ENCODE measurements at places on chromosomes 16 and 17. TPM values are rescaled to one million over a fixed set of nuclear protein-coding genes. Genes with fewer than 3 reads are reported as not detected.

HSPB9 gene
- total RNA-seq = not detected

B3GNT9 gene
- 3.8 TPM for total RNA-seq

CFAP52 gene
- total RNA-seq = not detected

GRCh38 chr16:84827897-84828296 is 8.1 kb downstream of the CRISPLD2 start:
- DNase-seq = no peak
- H3K4me3 ChIP-seq = no peak overlapping the region
- H3K4me1 ChIP-seq = no peaks in the 10 kb centered on the region
- H3K27me3 ChIP-seq = no peaks in the 10 kb centered on the region
- H3K27ac ChIP-seq = no peak overlapping the region
- H3K36me3 ChIP-seq = no peaks in the 10 kb centered on the region

- H3K4me1 ChIP-seq = peaks cover 18% of the 10 kb centered on the region
- H3K4me3 ChIP-seq = no peak overlapping the region
- no peaks in the 10 kb centered on the region for H3K27me3 ChIP-seq
These were observed 85.9 kb downstream of the SNX29 start for GRCh38 chr16:12062343-12063003.

TP53TG3 gene
- not detected for total RNA-seq

GGT6 gene
- total RNA-seq = 0.10 TPM

CFAP97D1 gene
- 0.15 TPM for total RNA-seq

HBA2 gene
- total RNA-seq = 3.0 TPM

DNA sequence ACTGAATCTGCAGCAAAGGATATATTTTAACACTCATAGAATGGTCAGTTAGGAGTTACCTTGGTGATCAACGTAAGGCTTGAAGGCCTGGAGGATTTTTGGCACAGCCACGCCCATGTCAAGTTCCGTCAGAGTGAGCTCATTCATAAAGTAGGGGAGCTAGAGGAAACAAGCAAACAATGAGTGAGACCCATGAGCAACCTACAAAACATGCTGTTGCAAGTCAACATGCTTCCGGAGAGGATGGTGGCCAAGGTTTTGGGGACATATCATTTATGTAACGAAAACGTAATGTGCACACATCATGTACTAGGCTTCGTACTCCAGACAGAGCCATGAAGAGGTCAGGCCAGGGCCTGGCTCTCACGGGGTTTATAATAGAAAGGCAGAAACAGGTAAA is 41.1 kb upstream of the ERN1 start:
- H3K4me1 ChIP-seq = no peaks in the 10 kb centered on the region
- DNase-seq = no peak
- no peaks in the 10 kb centered on the region for H3K27me3 ChIP-seq
- H3K36me3 ChIP-seq = no peaks in the 10 kb centered on the region
- no peak overlapping the region for H3K4me3 ChIP-seq

DNA sequence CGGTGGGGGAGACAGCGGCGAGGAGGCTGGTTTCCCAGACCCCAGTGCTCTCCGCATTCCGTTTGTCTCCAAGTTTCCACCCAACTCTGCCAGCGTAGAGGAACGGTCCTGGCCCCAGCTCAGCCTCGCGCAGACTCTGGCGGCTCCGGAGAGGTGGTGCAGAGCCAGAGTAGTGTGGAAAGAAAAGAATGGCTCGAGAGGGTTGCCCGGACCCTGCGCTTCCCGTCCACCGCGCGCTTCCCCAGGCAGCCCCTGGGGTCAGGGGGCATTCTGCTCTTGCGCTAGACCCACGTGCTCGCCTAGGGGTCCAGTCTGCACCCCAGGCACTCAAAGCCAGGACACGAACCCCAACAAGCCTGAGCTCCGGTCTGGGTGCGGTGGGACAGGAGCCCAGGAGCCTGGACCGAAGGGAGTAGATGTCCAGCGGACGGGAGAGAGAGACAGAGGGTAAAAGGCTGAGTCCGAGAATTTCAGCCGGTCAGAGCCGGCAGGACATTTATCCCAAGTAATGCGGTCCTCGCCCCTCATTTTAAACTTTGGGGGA is 3.8 kb downstream of the PMP22 start:
- peaks cover 6% of the 10 kb centered on the region for H3K36me3 ChIP-seq
- peak overlapping the region; percentile 79 for H3K4me3 ChIP-seq
- no peak for DNase-seq
- H3K27me3 ChIP-seq = no peaks in the 10 kb centered on the region
- H3K4me1 ChIP-seq = peaks cover 22% of the 10 kb centered on the region

DNA sequence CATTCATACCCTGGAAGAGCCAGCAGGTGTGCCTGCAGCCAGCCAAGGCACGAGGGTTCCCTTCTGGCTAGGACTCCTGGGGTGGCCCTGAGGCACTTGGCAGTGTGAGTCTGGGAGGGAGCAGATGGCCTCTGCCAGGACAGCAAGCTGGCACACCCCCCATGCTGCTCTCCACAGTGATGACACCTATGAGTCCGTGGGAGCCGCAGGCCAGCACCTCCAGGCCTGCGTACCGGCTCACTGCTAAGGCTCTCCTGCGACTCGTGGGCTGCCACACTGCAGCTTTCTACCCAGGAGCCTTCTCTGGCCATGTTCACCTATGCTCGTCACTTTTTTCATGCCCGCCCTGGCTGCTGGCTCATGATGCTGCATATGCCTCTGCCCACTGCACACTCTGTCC is 68.1 kb downstream of the NDEL1 start:
- no peak overlapping the region for H3K4me3 ChIP-seq
- peaks cover 22% of the 10 kb centered on the region for H3K36me3 ChIP-seq
- H3K27ac ChIP-seq = no peak overlapping the region

- H3K4me1 ChIP-seq = peaks cover 22% of the 10 kb centered on the region
- H3K27ac ChIP-seq = no peak overlapping the region
- peak overlapping the region; percentile 31 for H3K4me3 ChIP-seq
These were observed 45.5 kb upstream of the LRRC37A3 start for GRCh38 chr17:64964796-64965195.

DNA sequence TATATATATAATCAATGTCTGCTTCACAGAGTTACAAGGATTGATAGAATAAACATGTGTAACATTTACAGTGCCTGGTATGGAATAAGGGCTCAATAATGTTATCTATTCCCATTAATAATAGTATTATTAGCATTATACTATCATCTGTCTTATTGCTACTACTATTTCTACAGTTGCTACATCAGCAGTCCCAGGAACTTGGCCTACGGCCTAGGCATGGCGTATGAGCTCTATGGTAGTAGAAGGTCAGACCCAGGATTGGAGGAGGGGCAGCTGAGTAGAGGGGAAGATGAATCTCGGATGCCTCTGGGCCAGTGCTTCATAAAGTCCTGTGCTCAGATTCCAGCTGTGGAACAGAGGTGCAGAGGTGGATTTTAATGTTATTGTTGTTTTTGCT is 146.3 kb upstream of the TBX2 start:
- peaks cover 17% of the 10 kb centered on the region for H3K4me1 ChIP-seq
- no peak overlapping the region for H3K4me3 ChIP-seq
- no peak for DNase-seq
- no peak overlapping the region for H3K27ac ChIP-seq

DNA sequence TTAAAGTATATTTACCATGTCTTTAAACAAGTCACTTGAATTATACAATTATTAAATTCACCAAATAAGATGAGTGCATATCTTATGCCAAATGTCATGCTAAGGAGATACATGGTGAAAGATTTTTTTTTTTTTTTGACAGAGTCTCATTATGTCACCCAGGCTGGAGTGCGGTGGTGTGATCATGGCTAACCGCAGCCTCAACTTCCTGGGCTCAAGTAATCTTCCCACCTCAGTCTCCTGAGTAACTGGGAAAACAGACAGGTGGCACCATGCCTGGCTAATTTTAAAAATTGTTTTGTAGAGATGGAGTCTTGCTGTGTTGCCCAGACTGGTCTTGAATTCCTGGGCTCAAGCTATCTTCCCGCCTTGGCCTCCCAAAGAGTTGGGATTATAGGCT is 149.0 kb upstream of the GOT2 start:
- H3K27ac ChIP-seq = no peak overlapping the region
- H3K4me3 ChIP-seq = no peak overlapping the region
- H3K27me3 ChIP-seq = no peaks in the 10 kb centered on the region
- no peaks in the 10 kb centered on the region for H3K4me1 ChIP-seq
- H3K36me3 ChIP-seq = no peaks in the 10 kb centered on the region

- H3K27me3 ChIP-seq = no peaks in the 10 kb centered on the region
- peaks cover 8% of the 10 kb centered on the region for H3K4me1 ChIP-seq
- H3K4me3 ChIP-seq = no peak overlapping the region
- DNase-seq = no peak
These were observed 23.7 kb downstream of the MAP3K3 start for GRCh38 chr17:63645775-63646487.

DNA sequence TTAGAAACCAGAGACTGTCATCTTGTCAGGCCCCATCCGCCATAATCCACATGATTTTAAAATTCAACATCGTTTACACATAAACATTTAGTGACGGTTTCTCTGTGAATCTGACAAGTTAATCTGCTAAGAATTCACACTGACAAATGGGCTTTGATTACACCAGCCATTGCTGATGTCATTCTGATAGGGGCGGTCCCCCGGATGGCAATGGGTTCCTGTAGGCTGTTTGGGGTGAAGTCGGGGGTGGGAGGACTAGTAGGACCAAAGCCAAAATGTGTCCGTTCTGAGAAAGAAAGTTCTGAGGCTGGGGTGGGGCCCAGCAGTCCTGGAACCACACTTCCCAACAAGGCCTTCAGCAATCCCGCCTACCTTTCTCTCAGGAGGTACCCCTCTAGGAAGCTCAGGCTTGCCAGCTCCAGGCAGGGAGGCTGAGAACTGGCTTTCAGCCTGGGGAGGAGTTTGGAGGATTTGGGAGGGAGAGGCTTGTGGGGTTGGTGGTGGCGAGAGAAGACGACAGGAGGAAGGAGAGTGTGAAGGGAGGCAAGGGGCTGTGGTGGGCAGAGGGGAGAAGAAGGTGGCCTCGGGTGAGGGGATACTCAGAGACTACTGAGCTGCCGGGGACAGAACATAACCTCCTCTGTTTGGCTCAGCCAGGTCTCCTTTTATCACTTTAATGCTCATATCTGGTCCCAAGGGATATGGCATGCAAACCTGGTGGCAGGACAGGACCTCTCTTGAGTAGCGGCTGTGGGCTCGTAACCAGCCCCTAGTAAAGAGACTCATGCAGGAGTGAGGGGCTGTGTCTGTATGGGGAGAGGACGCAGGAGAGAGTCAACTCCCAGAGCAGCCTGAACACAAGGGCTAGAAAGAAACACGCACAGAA is 8.6 kb downstream of the HIC1 start:
- H3K36me3 ChIP-seq = no peaks in the 10 kb centered on the region
- H3K4me1 ChIP-seq = no peaks in the 10 kb centered on the region
- no peaks in the 10 kb centered on the region for H3K27me3 ChIP-seq
- no peak overlapping the region for H3K27ac ChIP-seq
- H3K4me3 ChIP-seq = no peak overlapping the region

G6PC1 gene
- total RNA-seq = 0.10 TPM

DNA sequence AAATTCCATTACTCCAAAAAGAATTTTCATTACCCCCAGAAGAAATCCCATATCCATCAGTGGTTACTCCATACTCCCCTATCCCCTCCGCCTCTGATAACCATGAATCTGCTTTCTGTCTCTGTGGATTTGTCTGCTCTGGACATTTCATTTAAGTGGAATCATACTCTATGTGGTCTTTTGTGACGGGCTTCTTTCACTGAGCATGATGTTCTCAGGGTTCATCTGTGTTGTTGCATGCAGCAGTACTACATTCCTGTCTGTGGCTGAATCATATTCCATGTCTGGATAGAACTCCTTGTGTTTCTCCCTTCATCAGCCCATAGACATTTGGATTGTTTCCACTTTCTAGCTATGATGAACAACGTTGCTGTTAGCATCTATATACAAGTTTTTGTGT is 59.5 kb upstream of the IRX3 start:
- H3K4me1 ChIP-seq = no peaks in the 10 kb centered on the region
- no peak overlapping the region for H3K4me3 ChIP-seq

- H3K27ac ChIP-seq = no peak overlapping the region
- no peaks in the 10 kb centered on the region for H3K4me1 ChIP-seq
- DNase-seq = no peak
- no peaks in the 10 kb centered on the region for H3K27me3 ChIP-seq
- no peak overlapping the region for H3K4me3 ChIP-seq
- no peaks in the 10 kb centered on the region for H3K36me3 ChIP-seq
These were observed 322.0 kb downstream of the MAF start for GRCh38 chr16:79278506-79278905.

CD300H gene
- not detected for total RNA-seq

DNA sequence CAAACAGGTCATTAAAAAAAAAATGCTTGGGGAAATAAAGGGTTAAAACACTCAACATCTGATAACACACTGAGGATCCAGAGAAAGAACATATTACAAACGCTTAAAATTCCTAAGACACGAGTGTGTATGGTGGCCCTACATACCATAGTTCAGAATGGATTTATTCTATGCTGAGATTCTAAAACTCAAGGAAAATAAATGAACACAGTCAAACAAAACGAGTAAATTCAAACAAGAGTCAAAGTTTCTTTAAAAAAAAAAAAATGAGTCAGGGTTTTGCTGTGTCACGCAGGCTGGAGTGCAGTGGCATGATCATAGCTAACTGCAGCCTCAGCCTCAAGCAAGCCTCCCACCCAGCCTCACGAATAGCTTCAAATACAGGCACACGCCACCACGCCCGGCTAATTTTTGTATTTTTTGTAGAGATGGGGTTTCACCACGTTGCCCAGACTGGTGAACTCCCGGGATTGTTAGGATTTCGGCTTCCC is 17.4 kb downstream of the CRK start:
- H3K36me3 ChIP-seq = peaks cover 21% of the 10 kb centered on the region
- DNase-seq = no peak
- H3K27ac ChIP-seq = no peak overlapping the region
- H3K4me1 ChIP-seq = no peaks in the 10 kb centered on the region
- H3K4me3 ChIP-seq = no peak overlapping the region
- no peaks in the 10 kb centered on the region for H3K27me3 ChIP-seq

GRCh38 chr16:66168777-66169176 is 197.7 kb upstream of the CDH5 start:
- H3K4me3 ChIP-seq = no peak overlapping the region
- no peak overlapping the region for H3K27ac ChIP-seq
- H3K4me1 ChIP-seq = no peaks in the 10 kb centered on the region

DNA sequence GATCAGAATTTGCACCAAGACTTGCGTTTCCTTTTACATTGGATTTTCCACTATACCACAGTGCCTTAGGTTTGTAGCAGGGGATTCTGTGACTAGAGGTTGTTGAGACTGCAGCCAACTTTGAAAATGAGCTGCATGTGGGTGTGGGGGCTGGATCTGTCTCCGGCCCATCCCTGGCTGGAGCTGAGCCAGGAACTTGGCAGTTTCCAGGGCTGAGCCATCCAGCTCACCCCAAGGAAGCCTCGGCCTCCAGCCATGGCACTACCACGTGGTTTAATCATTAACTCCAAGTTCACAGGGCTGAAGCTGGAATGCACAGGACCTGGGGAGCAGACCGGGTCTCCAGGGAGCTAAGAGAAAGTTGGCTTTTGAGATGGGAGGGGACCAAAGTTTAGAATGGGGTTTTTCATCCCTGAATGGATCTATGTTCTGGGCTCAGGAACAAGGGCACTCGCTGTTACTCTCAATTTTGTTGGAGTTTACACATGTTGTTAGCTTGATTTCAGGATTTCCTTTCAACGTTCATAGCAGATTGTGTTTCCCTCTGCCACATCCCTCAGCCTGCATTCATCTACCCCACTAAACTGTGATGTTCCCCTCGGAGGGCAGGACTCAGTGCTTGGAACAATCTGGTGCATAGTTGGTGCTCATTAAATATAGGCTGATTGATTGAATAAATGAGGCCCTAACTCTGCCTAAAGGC is 42.3 kb upstream of the HNF1B start:
- H3K4me1 ChIP-seq = peaks cover 8% of the 10 kb centered on the region
- H3K4me3 ChIP-seq = no peak overlapping the region
- no peak for DNase-seq
- no peaks in the 10 kb centered on the region for H3K27me3 ChIP-seq
- H3K36me3 ChIP-seq = no peaks in the 10 kb centered on the region
- H3K27ac ChIP-seq = no peak overlapping the region

GRCh38 chr17:4800462-4801196 is 1.5 kb downstream of the C17orf114 start:
- DNase-seq = no peak
- H3K4me3 ChIP-seq = no peak overlapping the region
- H3K27ac ChIP-seq = no peak overlapping the region
- H3K4me1 ChIP-seq = peaks cover 8% of the 10 kb centered on the region
- peaks cover 18% of the 10 kb centered on the region for H3K36me3 ChIP-seq
- H3K27me3 ChIP-seq = no peaks in the 10 kb centered on the region

Measured in HCT116 (cell line).